ENCODE measurements at places on chromosomes 2 and 18. TPM values are rescaled to one million over a fixed set of nuclear protein-coding genes. Genes with fewer than 3 reads are reported as not detected.

GRCh38 chr2:20129331-20130159 lies 78.1 kb upstream of the LAPTM4A start:
- no peak for DNase-seq

DNA sequence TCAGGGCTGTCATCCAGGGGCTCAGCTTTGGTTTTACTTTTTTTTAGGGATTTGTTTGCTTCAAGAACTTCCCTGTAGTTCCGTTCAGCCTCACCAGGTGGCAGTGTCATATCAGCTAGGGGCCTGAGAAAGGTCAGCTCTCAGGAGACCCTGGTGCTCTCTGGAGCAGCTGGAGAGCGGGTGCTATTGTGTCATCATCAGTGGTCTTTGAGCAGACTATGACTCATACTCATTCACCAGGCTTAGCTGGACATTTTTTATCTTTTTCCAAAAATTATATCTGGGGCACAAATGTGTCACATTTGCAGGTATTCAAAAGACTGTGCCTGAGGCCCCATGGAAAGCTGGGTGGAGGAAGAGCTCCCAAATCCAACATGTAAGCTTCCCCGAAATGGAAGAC lies 24.4 kb downstream of the ZNF892 start:
- no peak for DNase-seq

GRCh38 chr2:125696560-125696959 lies 959.4 kb upstream of the GYPC start:
- DNase-seq, result no peak

ZNF512 gene
- 3.9 TPM for polyA plus RNA-seq

DNA sequence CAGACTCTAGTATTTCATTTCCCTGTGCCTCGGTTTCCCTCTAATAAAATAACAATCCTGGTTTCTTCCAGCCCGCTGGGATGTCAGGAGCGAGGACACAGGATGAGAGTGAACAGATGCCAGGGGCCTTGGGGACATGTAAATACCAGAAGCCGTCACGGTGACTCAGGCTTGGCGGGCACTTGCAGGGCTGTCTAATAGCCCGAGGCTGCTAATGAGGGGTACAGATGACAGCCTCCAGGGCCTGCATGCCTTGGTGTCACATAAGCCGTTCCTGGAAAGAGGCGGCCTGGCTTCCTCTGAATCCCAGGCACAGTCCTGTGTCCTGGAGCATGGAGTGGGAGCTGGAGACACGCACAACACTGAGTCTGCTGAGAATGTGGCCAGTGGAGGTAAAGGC lies 28.2 kb downstream of the HS1BP3 start:
- DNase-seq, result peak; percentile 71

GRCh38 chr18:13339653-13340052 lies 121.1 kb downstream of the LDLRAD4 start:
- DNase-seq, result no peak

COL3A1 gene
- polyA plus RNA-seq, result 34.8 TPM

Measured in sigmoid colon (tissue), 7 donors.